MCF 10A (cell line): ENCODE measurements at places on chromosomes 13 and 19. TPM values are rescaled to one million over a fixed set of nuclear protein-coding genes. Genes with fewer than 3 reads are reported as not detected.

GRCh38 chr19:45848922-45849321 lies 14.0 kb downstream of the SYMPK start:
- no peaks in the 10 kb centered on the region for H3K4me1 ChIP-seq
- H3K4me3 ChIP-seq, result no peak overlapping the region
- no peaks in the 10 kb centered on the region for H3K27me3 ChIP-seq
- no peak for DNase-seq

DNA sequence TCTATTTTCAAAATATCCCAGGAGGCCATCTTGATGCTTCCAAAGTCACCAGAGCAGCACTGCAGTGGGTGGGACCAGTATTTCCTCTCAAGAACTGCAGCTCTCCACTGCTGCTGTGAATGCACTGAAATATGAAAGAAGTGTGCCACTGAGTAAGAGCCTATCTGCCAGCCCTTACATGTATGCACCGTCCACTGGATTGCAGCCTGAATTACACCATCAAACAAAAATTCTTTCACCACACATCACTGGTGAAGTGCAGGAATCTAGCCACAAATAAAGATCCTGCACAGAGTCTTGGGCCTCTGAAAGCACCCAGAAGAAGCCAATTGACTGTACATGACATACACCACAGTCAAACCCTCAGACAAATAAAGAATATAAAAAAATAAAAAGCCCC lies 249.0 kb downstream of the LHFPL6 start:
- no peaks in the 10 kb centered on the region for H3K36me3 ChIP-seq
- H3K27ac ChIP-seq, result no peak overlapping the region
- no peak for DNase-seq
- H3K4me3 ChIP-seq, result no peak overlapping the region
- no peaks in the 10 kb centered on the region for H3K4me1 ChIP-seq

- H3K27ac ChIP-seq, result no peak overlapping the region
- no peak for DNase-seq
- no peaks in the 10 kb centered on the region for H3K36me3 ChIP-seq
- H3K27me3 ChIP-seq, result no peaks in the 10 kb centered on the region
- no peaks in the 10 kb centered on the region for H3K4me1 ChIP-seq
Observed at GRCh38 chr19:17803264-17803896, 8.4 kb downstream of the B3GNT3 start.

Gene ZNF85
- total RNA-seq, result 4.9 and 6.9 TPM in 2 replicates

- H3K4me3 ChIP-seq, result no peak overlapping the region
- H3K36me3 ChIP-seq, result no peaks in the 10 kb centered on the region
- no peak for DNase-seq
- H3K27ac ChIP-seq, result no peak overlapping the region
- H3K4me1 ChIP-seq, result no peaks in the 10 kb centered on the region
- H3K27me3 ChIP-seq, result no peaks in the 10 kb centered on the region
Observed at GRCh38 chr13:113794764-113795173, 35.7 kb downstream of the TMEM255B start.

Gene RPS28
- 2,247 and 2,362 TPM in 2 replicates for total RNA-seq

- DNase-seq, result no peak
- no peaks in the 10 kb centered on the region for H3K36me3 ChIP-seq
- H3K4me1 ChIP-seq, result peaks cover 15% of the 10 kb centered on the region
- no peak overlapping the region for H3K27ac ChIP-seq
Observed at GRCh38 chr13:31048521-31048920, 113.2 kb downstream of the HSPH1 start.
